Prostate gland (tissue), 2 donors: ENCODE measurements at places on chromosomes 1 and 21. TPM values are rescaled to one million over a fixed set of nuclear protein-coding genes. Genes with fewer than 3 reads are reported as not detected.

GRCh38 chr1:5551274-5551975 lies 440.8 kb downstream of the NPHP4 start:
- DNase-seq, result peak; percentile 37

DNA sequence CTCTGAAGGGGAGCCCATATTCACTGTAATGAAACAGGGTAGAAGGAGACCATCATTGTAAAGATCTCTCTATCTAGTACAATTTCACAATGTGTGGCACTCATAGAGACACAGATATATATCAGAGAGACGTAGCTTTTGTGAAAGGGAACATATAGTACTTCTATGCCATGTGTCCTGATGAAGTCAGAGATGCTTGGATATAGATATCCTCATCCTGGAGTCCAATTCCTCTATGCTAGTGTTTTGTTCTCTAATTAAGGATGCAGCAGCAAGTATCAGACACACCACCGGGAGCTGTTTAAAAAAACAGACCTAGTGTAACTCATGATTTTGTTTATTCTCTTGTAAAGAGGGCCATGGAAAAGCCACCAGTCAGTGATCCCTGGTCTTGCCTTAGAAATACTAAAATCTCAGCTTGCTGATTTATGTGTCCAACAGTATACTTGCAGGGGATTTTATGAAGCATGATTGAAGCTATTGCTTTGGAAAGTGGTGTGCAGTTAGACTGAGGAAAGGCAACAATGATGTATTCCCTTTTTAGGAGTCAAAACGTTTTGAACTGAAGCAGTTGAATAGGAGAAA lies 2.5 kb downstream of the NCAM2 start:
- DNase-seq, result no peak

GRCh38 chr1:112143871-112144441 lies 154.5 kb upstream of the KCND3 start:
- DNase-seq, result no peak

DNA sequence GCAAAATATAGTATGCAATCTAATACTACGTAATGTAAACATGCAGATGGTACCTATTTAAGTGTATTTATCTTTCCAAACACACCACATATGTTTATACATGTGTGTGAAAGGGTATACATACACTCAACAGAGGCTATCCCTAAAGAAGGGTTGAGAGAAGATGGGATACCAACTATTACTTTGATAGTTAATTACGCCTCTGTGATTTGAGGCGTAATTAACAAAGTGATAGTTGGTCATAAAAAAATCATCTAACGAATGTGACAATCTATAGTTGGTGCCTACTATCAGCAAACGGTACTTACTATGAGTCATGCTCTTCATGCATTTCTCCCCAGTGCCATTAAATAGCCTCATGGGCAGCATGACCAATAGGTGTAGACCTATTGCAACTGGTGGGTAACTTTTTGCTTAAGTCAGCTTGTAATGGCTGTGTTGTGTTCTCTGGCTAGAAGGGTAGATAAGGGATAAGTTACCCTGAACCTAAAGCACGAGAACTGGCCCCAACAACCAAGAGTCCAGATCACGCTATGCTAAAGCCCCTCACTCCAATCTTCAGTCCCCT lies 15.3 kb downstream of the RCAN1 start:
- no peak for DNase-seq

DNA sequence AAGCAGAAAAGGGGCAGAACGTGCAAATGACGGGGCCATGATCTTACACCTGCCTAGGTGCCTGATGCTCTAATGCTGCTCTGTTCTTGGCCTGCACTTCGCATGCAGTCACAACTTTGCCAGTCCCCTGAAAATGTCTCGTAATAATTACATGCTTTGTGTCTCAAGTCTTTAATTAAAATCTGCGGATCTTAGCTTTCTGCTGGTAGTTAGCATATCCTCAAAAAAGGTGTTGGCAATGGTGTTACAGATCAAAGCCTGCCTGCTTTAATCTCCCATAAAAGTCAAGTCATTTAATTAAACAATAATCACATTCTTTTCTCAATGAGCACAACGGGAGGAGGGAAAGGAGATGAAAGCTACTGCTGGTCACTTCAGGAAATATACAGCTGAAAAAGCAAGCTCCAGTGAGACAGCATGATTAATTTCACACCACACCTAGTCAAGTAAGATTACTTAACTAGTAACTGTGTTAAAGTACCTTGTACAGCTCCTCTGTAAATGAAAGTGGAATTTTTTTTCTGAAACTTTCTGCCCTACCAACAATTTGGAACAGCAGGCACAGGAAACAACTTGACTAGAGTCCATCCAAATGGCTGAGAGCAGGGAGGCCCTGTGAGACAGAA lies 45.8 kb downstream of the STX6 start:
- DNase-seq, result no peak

GRCh38 chr1:177703888-177704446 lies 265.9 kb downstream of the SEC16B start:
- DNase-seq, result no peak

DNA sequence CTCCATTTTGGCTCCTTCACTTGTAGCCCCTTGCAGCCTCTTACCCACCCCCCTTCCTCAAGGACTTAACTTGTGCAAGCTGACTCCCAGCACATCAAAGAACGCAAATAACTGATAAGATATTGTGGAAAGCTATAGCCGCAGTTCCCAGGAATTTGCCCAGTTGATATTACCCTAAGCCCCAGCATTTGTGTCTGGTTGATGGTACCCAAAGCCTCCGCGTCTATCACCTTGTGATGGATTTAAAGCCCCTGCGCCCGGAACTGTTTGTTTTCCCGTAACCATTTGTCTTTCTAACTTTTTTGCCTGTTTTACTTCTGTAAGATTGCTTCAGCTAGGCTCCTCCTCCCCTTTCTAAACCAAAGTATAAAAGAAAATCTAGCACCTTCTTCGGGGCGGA lies 5.9 kb downstream of the YARS1 start:
- no peak for DNase-seq

GRCh38 chr1:60978421-60979357 lies 103.7 kb upstream of the NFIA start:
- peak; percentile 12 for DNase-seq

GRCh38 chr1:85707267-85707989 lies 805 bp downstream of the ZNHIT6 start:
- DNase-seq, result no peak

- DNase-seq, result peak; percentile 15
Observed at GRCh38 chr1:36023098-36023769, 60.7 kb upstream of the TEKT2 start.

DNA sequence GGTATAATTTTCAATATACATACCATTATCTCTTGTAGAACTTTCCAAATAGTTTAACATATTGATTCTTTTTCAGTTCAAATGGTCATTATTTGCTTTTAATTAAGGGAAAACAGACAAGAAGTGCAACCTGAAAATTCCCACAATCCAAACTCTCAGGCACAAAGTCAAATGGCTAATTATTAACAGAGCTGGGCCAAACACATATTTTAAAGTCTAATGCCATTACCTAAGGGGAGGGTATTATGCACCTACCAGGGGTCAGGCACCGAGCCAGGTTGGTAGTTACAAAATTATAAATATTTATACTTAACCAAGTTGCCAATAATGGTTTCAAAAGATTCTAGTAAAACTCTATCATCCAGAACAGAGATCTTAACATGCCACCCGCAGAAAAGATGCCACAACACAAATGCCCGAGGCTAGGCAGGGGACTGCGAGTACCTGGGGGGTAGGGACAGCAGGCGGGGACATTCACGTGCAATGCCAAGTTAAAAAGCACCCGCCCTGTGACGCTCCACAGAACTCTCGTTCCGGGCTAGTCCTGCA lies 15.0 kb downstream of the LBR start:
- DNase-seq, result peak; percentile 65

- no peak for DNase-seq
Observed at GRCh38 chr1:15454256-15454655, 2.3 kb upstream of the CELA2A start.

GRCh38 chr1:238191170-238191569 lies 300.4 kb upstream of the ZP4 start:
- no peak for DNase-seq

GRCh38 chr1:87403061-87403820 lies 74.6 kb downstream of the LMO4 start:
- no peak for DNase-seq

- DNase-seq, result no peak
Observed at GRCh38 chr1:228316589-228317387, 89.8 kb downstream of the TRIM11 start.

DNA sequence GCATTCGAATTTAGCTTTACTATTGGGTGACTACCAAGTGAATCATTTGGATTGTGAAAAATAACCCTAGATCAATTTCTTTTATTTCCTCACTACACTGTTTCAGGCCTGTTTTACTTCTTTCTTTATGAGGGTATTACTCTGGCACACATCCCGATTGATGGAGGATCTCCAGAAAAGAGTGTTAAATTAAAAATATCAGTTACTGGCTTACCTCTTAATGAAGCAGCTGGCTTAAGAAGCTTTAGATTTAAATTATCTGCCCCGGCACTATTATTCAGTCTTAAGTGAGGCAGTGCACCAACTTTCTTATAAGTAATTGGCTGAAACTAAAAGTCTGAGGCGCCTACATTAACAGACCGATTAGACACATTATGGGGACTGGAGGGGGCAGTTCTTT lies 1097.4 kb downstream of the TTLL7 start:
- no peak for DNase-seq

GRCh38 chr1:91550961-91551360 lies 50.3 kb downstream of the CDC7 start:
- DNase-seq, result no peak

IQCC gene
- total RNA-seq, result 5.6 TPM

STPG1 gene
- total RNA-seq, result 9.8 TPM

DCDC2B gene
- total RNA-seq, result not detected

AJAP1 gene
- total RNA-seq, result 0.73 TPM

AMY1A gene
- total RNA-seq, result 1.9 TPM

AKR7A2 gene
- total RNA-seq, result 153 TPM

SPRR2E gene
- total RNA-seq, result not detected

TYW3 gene
- total RNA-seq, result 16.1 TPM

SYT14 gene
- 0.41 TPM for total RNA-seq
